Natural killer cell treated with Interleukin-12 subunit alpha and Interleukin-12 subunit beta and Interleukin-15 and Interleukin-18, amount 100 ng/mL, for 72 hours (primary cell): ENCODE measurements at places on chromosomes 5 and 9. TPM values are rescaled to one million over a fixed set of nuclear protein-coding genes. Genes with fewer than 3 reads are reported as not detected.
A peak's percentile ranks its signal among the peaks of the same experiment; 100 is the strongest.

- H3K4me1 ChIP-seq, result peaks cover 19% of the 10 kb centered on the region
- H3K27ac ChIP-seq, result peak overlapping the region; percentile 36
These were observed 56.7 kb downstream of the GADD45G start for GRCh38 chr9:89661391-89661949.

DNA sequence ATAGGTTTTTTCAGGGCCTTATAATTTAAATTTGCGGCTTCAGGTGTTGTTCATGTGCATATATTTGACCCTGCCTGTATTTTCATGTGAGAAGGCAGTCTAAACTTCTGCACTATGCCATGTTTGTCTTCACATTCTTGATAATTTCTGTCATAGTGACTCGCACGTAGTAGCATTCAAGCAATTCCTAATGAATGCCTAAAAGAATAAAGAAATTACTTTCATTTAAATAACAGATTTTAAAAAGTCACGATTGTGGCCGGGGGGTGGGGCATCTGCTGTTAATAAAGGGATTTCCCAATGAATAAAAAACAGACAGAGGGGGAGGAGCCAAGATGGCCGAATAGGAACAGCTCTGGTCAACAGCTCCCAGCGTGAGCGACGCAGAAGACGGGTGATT, 318.0 kb downstream of the ADAMTS6 start:
- H3K27me3 ChIP-seq, result peaks cover 26% of the 10 kb centered on the region
- no peak overlapping the region for H3K27ac ChIP-seq
- no peak overlapping the region for H3K4me3 ChIP-seq
- no peak for DNase-seq

DNA sequence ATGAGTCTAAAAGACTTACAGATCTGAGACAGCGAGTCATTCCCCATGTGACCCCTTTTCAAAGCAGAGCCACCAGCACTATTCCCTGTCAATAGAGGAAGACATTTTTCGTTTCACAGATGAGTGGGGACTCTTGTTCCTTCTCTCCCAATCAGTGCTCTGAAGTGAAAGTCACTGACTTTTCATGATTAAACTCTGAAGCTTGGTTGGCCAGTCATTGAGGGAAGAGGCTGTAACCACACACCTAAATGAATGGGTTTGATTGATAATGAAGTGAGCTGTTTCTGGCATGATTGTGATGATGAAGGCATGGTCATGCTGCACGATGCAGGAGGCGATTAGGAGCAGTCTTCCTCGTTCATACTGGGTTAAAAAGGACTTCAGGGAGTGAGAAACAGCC, 171.9 kb downstream of the ZNF462 start:
- no peak overlapping the region for H3K27ac ChIP-seq
- H3K4me3 ChIP-seq, result no peak overlapping the region
- peaks cover 13% of the 10 kb centered on the region for H3K27me3 ChIP-seq
- H3K36me3 ChIP-seq, result no peaks in the 10 kb centered on the region

The TNC gene
- not detected for total RNA-seq

GRCh38 chr9:114276908-114277821, 45.7 kb upstream of the ORM1 start:
- peaks cover 4% of the 10 kb centered on the region for H3K27me3 ChIP-seq
- H3K27ac ChIP-seq, result no peak overlapping the region
- no peak overlapping the region for H3K4me3 ChIP-seq
- DNase-seq, result no peak

The TPD52L3 gene
- total RNA-seq, result not detected

The FYB1 gene
- 71.9 TPM for total RNA-seq

DNA sequence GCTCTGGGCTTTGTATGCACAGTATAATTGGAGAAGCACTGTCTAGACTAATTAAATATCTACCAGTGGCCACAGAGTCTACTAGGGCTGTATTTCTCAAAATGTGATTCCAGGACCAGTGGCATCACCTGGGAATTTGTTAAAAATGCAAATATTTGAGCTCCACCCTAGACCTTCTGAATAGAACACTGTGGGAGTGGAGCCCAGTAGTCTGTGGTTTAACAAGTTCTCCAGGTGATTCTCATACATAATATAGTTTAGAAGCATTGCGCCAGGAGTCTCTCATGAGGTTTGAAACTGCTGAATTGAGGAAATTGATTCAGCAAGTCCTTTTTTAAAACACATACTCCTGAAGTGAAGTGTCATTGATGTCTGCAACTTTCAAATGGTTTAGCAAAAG, 74.7 kb downstream of the FCHO2 start:
- no peak for DNase-seq
- no peak overlapping the region for H3K4me3 ChIP-seq
- no peaks in the 10 kb centered on the region for H3K36me3 ChIP-seq
- no peak overlapping the region for H3K27ac ChIP-seq
- H3K4me1 ChIP-seq, result no peaks in the 10 kb centered on the region

GRCh38 chr9:80964374-80964773, 725.0 kb downstream of the TLE1 start:
- H3K27ac ChIP-seq, result no peak overlapping the region
- H3K4me3 ChIP-seq, result no peak overlapping the region
- DNase-seq, result no peak
- no peaks in the 10 kb centered on the region for H3K27me3 ChIP-seq
- peaks cover 4% of the 10 kb centered on the region for H3K36me3 ChIP-seq
- H3K4me1 ChIP-seq, result no peaks in the 10 kb centered on the region

The PDE6A gene
- not detected for total RNA-seq

GRCh38 chr9:35712762-35713400, 19.1 kb downstream of the TLN1 start:
- peaks cover 52% of the 10 kb centered on the region for H3K36me3 ChIP-seq
- no peak overlapping the region for H3K4me3 ChIP-seq
- DNase-seq, result no peak

DNA sequence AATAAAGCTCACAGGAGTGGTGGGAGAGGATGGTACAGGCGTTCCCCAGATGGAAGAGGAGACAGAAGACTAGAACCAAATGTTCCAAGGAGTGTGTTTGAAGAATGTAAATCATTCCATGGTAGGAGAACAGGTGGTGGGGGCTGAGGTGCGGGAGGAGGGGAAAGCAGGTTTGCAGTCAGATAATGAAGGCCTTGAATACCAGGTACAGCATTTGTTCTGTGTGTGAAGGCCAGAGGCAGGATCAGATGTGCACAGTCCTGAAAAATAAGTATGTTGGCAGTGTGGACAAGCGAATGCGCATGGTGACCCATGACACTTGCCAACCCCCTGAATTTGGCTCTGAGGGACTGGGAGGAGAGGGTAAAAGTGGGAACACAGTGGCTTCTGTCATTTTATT, 59.9 kb upstream of the ALDH1B1 start:
- H3K36me3 ChIP-seq, result no peaks in the 10 kb centered on the region
- H3K4me1 ChIP-seq, result peaks cover 2% of the 10 kb centered on the region
- no peak for DNase-seq
- no peak overlapping the region for H3K27ac ChIP-seq

DNA sequence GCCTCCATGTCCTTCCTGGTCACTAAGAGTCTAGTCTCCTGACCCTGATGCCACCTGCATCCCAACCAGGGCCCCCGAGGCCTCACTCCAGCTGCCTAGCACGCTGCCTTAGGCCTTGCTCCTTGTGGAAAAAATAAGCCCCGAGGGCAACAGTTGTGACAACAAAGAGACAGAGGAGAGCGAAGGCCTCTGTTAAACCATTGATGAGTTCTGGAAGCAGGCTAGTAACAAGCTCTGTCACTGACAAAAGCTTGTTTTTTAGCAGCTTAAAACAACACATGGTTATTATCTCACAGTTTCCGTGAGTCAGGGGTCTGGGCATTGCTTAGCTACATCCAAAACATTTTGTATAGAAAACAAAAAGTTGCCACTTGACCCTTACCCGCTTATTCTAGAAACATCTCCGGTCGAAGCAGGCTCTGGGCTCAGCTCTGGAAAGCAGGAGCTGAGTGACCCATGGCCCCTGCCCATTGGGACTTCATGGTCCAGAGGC, 48.2 kb upstream of the TBC1D2 start:
- H3K27me3 ChIP-seq, result peaks cover 3% of the 10 kb centered on the region
- H3K4me3 ChIP-seq, result no peak overlapping the region
- H3K27ac ChIP-seq, result no peak overlapping the region
- H3K36me3 ChIP-seq, result no peaks in the 10 kb centered on the region

The PCDHA10 gene
- total RNA-seq, result not detected

DNA sequence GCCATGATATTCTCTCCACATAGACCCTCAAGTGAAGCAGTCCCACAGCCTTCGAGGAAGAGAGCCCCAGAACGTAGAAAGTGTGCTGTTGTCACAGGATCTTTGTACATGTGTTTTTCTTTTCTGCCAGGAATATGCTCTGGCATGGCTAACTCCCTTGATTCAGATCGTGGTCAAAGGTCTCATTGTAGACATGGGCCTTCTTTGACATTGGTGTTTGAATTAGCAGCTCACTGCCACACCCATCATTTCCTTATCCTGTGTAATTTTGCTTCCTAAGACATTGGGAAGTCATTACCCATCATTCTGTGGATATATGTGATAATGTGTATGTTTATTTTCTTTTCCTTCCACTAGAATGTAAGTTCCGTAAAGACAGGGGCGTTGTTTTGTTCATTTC, 25.5 kb downstream of the MTRR start:
- DNase-seq, result no peak
- H3K36me3 ChIP-seq, result peaks cover 71% of the 10 kb centered on the region
- H3K4me3 ChIP-seq, result peak overlapping the region; percentile 12
- H3K4me1 ChIP-seq, result peaks cover 14% of the 10 kb centered on the region

DNA sequence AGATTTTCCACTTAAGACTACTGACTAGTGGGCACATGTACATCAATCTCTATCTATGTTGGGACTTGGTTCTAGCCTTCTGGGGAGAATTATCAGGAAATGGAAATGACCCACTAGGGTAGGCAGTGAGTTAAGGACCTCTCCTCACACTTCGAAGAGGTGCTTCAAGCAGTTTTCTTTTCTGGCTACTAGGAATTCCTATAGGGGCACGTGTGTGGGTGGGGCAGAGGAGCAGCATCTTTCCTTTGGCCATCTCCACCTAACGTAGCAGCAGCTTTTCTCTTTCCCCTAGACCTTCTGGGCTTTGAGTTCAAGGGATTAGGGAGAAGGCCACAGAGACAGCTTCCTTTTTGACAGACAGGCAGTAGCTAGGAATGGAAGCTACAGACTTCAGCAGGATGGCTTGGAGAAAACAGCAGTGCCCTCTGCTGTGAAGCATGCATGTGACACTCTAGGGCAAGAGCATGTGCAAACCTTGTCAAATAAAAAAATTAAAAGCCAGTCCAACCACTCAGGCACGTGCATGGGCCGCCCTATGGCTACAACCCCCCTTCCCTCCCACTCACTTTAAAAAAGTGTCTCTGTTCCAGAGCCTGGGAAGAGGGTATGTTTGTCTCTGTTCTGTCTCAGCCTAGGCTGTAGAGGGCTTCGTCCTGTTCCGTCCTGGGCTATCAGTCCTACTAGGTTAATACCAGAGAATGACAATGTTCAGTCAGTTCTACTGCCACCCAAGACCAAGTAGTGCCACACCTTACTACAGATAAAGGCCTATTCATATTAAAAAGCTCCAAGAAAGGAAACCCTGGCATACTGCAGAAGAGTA, 8.7 kb upstream of the GFRA3 start:
- no peaks in the 10 kb centered on the region for H3K36me3 ChIP-seq
- H3K4me1 ChIP-seq, result no peaks in the 10 kb centered on the region
- DNase-seq, result no peak
- H3K4me3 ChIP-seq, result no peak overlapping the region

The PRLR gene
- not detected for total RNA-seq

The SLC6A7 gene
- total RNA-seq, result not detected

The NFIB gene
- total RNA-seq, result not detected
